K562 (cell line): ENCODE measurements at places on chromosomes 11 and 22.

DNA sequence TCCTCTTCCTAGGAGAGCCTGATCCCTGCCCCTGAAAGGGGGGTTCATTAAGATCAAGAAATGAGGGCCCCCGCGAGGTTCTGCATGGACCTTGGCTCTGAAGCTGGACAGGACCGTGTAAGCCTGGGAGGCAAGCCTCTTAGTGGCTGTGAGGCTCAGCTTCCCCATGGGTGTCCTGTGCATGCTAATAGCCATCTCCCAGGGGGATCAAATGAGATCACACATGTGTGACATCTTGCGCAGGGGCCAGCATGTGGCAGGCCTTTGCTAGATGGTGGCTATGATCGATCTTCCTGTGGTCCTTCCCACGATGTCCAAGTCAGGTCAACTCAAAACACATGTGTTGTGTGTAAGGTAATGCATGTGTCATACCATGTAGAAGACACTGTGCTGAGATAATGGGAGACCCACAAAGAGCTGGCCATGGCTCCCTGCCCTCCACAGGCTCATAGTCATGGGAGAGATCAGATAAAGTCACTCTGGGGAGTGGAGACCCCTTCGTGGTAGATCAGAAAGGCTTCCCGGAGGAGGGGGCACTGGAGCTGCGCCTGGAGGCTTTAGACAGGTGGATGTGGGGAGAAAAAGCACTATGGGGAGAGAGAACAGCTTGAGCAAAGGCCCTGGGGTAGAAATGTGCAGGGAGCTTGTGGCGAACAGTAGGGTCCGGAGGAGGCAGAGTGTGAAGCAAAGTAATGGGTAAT, 3.7 kb downstream of the RAC2 start:
- no peak for DNase-seq

GRCh38 chr11:47328449-47329390, 23.8 kb downstream of the MYBPC3 start:
- no peak for DNase-seq

- DNase-seq = no peak
These were observed 11.4 kb downstream of the OR10D3 start for GRCh38 chr11:124194293-124195188.

GRCh38 chr11:121032546-121032945, 8.6 kb downstream of the TBCEL start:
- DNase-seq = no peak

- peak; percentile 65 for DNase-seq
These were observed 21.3 kb upstream of the NELL1 start for GRCh38 chr11:20647976-20648565.

DNA sequence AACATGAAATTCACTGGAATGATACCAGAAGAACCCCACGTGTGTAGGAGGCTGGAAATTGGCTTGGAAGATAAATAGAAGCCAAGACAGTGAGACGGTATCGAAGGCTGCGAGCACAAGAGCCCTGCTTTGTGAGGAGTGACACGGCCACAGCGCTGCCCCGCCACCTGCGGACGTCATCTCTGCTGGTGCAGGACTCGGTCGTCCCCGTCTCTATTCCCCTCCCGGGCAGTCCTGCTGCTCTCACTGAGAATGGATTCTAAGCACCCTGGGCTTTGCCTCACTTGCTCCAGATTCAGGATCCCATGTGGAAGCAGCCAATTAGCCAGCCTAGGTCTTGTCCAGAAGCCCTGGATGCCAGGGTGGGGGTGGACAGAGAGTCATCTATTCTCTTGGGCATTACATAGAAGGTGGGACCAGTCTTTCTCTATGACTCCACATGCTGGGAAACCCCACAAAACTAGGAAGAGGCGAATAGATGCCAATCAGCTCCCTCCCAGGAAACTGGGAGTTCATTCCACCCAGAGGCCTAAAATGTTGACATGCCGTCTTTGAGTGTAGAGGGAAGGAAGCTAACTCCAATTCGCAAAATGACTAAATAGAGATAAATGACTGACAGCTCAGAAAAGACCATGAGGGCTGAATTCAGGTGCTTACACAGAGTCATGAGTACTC, 25.1 kb downstream of the APOL3 start:
- no peak for DNase-seq

DNA sequence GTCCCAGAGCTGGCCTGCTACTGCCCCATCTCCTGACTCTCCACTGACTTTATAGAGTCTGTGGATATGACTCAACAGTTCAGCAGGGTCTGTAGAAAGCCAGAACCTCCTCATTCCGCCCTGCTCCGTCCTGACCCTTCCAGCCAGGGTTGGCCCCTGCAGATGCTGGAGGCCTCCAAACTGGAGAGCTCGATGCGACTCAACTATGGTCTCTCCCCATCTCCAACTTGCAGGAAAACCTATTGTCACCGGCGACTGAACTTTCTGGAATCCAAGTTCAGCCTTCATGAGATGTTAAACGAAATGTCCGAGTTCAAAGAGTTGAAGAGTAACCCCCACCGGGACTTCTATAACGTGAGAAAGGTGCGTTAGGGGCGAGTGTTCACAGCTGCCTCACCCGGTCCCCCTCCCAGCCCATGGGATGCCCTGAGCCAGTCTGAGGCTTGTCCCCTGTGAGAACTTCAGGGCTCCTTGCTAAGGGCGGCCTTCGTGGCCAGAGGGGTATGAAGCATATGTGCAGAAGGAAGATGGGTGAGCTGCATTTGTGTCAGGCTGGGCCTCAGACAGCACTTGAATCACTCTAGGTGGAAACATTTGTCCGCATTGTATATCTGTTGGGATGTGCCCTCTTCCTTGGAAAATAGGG, 32.1 kb downstream of the AMPD3 start:
- DNase-seq = no peak

GRCh38 chr11:25183411-25183810, 686.6 kb downstream of the LUZP2 start:
- no peak for DNase-seq

DNA sequence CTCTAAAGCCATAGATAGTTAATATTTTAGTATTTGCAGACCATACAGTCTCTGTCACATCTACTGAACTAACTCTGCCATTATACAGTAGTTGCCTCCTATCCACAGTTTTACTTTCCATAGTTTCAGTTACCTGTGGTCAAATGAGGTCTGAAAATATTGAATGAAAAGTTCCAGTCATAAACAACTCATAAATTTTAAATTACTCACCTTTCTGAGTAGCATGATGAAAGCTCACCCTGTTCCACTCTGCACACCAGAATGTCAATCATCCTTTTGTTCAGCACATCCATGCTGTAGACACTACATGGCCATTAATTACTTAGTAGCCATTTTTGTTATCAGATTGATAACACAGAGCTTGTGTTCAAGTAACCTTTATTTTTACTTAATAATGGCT, 51.7 kb upstream of the ME3 start:
- DNase-seq = no peak

GRCh38 chr11:9562716-9563115, 10.8 kb upstream of the WEE1 start:
- DNase-seq = no peak

- DNase-seq = no peak
These were observed 4.8 kb downstream of the ROBO4 start for GRCh38 chr11:124892750-124893454.

GRCh38 chr11:59611570-59612565, 3.7 kb downstream of the OSBP start:
- DNase-seq = no peak

- no peak for DNase-seq
These were observed 12.5 kb downstream of the QSER1 start for GRCh38 chr11:32905028-32905667.

DNA sequence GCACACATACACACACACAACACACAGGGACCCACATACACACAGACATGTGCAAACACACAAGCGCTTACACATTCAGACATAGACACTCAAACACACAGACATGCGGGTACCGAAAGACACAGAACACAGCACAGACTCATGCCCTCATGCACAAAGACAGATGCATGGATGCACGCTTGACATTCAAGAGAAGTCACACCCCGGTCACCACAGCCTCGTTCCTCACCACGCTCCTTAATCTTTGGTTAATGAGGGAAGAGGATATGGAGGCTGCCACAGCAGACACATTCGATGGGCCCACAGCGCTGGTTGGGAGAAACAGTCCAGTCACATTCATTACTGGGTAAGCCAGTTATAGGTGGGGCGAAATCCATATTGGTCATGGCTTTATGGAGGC, 51.9 kb upstream of the EIF3D start:
- DNase-seq = no peak

GRCh38 chr22:33563220-33563964, 356.9 kb downstream of the LARGE1 start:
- DNase-seq = no peak

- DNase-seq = no peak
These were observed 10.4 kb downstream of the PDGFB start for GRCh38 chr22:39234472-39234787.

DNA sequence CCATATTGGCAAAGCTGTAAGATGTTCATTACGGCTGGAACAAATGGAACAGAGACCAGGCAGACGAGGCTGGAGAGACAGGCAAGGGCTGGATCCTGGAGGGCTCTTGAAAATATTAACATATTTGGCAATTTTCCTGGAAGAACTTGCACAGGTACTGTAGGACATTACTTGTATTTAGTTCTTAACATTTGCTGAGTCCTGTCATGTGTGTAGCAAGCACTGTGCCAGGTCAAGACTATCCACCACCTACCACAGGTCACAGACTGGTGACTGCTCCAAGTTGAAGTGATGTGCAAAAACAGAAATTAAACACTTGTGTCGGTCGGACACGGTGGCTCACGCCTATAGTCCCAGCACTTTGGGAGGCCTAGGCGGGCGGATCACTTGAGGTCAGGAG, 58.7 kb upstream of the TNRC6B start:
- no peak for DNase-seq

GRCh38 chr22:47572443-47572842, 810.0 kb downstream of the TBC1D22A start:
- no peak for DNase-seq

GRCh38 chr11:121337078-121337477, 44.5 kb downstream of the SC5D start:
- DNase-seq = no peak

- no peak for DNase-seq
These were observed 377.2 kb upstream of the DDI1 start for GRCh38 chr11:103659206-103659618.

- no peak for DNase-seq
These were observed 38.6 kb downstream of the SGSM3 start for GRCh38 chr22:40408718-40409612.

DNA sequence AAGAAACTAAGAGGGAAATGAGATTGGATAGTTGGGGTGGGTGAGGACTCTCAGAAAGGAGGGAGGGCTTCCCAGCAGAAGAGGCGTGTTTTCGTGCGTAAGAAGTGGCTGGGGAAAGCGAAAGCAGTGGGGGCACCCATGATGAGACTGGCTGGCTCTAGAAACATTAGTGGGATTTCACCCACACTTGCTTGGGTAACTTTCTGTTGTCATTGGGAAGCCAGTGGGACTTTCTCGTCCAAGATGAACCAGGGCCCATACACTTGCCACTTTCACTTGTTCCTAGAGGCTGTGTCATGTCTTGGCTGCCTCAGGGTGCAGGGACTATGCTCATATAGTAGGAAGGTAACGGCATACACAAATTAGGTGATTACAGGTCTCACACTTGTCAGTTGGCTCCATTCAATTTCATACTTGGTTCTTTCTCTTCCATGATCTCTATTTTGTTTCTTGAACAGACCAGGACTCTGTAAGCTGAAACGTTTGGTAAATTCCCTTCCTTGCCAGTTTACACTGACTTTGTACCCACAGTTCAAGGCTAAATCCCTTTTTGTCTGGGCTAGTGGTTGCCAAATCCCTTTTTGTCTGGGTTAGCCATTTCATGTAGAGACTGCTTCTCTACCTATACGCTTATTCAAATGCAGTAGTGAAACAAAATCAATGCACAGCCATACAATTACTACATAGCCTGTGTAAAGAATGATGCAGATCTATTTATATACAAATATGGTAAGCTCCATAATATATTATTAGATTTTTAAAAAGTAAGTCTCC, 42.0 kb upstream of the CXCR5 start:
- DNase-seq = no peak

- DNase-seq = no peak
These were observed 243.0 kb downstream of the CTTN start for GRCh38 chr11:70641369-70641768.

DNA sequence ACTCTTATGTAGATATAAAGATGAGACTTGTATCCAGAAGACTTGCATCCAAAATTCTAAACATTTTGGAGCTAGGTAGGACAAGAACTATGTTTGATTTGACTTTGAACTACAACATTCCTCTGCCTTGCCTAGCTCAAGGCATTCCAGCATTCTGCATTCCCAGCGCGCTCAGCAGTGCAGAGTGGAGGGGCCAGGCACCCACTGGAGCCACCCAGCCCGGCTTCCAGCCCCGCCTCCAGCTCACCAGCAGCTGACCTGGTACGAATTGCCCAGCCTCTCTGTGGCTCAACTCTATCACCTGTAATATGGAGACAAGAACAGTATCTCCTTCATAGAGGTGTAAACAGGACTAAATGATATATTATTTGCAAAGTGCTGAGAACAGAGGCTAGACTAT, 28.8 kb downstream of the PRDM10 start:
- DNase-seq = no peak

- no peak for DNase-seq
These were observed 25.0 kb downstream of the MED15 start for GRCh38 chr22:20532256-20532993.

DNA sequence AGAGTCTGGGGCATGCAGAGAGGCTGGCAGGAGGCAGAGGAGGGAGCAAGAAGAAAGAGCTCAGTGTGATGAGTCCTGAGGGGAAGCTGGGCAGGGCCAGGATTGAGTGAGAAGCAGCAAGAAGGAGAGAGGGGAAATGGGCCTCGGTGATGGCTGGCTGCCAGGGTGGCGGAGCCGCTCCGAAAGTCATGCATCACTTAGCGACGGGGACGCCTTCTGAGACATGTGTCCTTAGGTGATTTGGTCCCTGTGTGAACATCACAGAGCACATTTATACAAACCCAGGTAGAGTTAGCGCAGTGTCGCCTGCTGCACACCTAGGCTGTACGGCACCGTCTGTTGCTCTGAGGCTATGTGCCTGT, 15.1 kb downstream of the TBC1D22A start:
- DNase-seq = no peak

GRCh38 chr11:13260963-13261588, 16.5 kb upstream of the BMAL1 start:
- no peak for DNase-seq

- no peak for DNase-seq
These were observed 79.2 kb downstream of the BRD1 start for GRCh38 chr22:49748514-49748913.

DNA sequence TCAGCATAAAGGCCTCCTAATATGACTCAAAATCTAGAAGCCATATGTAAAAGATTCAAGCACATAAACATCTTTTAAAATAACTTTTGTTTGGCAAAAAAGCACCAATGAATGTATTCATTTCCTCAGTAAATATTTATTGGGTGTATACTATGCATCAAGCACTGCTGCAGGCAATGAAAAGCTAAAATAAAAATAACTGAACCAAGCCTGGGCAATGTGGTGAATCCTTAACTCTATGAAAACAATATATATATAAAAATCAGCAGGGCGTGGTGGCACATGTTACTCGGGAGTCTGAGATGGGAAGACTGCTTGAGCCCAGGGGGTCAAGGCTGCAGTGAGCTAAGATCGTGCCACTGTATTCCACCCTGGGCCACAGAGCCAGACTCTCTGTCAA, 27.8 kb downstream of the PIK3C2A start:
- no peak for DNase-seq

GRCh38 chr11:1387961-1388762, 1.6 kb upstream of the BRSK2 start:
- no peak for DNase-seq
